ENCODE measurements at places on chromosomes 6 and 20.

- DNase-seq = no peak
Measured at GRCh38 chr6:52213127-52213526, 27.0 kb downstream of the IL17A start.

DNA sequence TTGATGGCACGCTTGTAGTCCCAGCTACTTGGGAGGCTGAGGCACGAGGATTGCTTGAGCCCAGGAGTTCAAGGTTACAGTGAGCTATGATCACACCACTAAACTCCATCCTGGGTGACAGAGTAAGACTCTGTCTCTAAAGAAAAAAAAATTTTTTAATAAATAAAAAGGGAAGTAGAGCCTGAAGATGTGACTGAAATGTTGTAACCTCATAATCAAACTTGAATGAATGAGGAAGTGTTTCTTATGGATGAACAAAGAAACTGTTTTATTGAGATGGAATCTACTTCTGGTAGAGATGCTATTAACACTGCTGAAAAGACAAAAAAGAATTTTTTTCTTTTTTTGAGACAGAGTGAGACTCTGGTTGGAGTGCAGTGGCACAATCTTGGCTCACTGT, 6.7 kb downstream of the MAK start:
- DNase-seq = peak; percentile 56

- no peak for DNase-seq
Measured at GRCh38 chr20:49750611-49751396, 37.1 kb upstream of the B4GALT5 start.

DNA sequence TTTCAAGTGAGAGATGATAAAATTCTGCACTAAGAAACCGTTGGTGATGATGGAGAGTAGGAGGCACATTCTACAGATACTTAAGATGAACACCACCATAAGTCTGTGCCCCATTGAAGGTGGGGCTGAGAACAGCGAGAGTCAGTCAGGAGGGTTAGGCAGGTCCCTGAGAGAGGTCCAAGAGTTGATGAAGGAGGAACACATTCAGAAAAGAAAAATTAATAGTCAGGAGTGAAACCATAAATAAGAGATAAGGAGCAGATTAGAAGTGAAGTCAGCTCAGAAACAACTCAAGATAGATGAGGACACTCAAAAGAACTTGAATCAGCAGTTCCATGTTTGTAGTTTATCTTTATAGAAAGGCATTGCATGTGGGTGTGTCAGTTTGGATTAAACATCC, 727.2 kb upstream of the MARCKS start:
- DNase-seq = no peak

GRCh38 chr6:119179062-119179461, 100.6 kb upstream of the FAM184A start:
- DNase-seq = no peak

GRCh38 chr20:57690525-57690924, 19.3 kb downstream of the PMEPA1 start:
- no peak for DNase-seq

DNA sequence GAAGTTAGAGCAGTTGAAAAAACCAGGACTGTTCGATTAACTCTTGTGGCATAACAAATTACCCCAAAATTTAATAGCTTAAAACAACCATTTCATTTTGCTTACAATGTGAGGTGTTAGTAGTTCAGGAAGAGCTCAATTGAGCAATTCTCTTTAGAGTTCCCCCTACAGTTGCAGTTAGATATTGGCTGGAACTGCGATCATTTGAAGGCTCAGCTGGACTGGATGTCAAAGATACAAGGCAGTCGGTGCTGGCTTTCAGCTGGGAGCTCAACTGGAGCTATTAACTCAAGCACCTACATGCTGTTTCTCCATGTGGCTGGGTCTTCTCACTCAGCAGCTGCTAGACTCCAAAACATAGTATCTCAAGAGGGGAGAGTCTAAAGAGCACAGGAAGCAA, 96.0 kb upstream of the LOC128125822 start:
- DNase-seq = peak; percentile 42

DNA sequence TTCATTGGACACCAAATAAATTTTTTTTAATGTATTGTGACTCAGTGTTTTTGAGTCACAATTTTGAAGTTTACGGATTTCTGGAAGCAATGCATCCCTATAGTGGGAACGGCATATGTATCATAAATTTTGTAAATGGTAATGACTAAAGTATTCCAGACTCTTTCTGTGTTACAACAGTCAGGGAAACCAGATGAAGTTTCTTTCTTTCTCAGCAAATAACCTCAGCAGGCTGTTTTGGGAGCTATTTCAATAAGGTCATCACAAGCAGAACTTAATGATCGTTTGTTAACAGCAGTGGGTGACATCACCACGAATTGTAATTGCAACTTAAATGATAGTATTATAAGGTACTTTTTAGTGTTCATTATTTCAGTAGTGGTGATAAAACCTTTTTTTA, 52.0 kb downstream of the HIVEP1 start:
- DNase-seq = no peak

GRCh38 chr6:20476501-20477043, 57.7 kb upstream of the CDKAL1 start:
- DNase-seq = no peak

DNA sequence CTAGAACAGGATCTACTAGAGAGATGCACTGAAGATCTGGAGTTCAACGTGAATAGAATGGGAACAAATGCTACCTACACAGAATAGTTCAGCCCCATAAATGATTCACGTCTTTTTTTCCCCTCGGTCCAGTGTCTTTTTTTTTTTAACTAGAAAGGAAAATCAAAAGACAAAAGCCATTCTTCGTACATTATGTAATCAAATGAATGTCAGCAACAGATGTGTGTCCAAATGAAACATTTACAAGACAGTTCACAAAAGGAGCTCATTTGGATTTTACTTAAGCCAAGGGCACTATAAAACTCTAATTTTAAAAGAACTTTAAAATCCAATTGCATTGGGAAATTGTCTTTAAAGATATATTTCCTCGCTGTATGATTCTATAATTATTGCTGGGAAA, 42.4 kb downstream of the FAM184A start:
- no peak for DNase-seq

DNA sequence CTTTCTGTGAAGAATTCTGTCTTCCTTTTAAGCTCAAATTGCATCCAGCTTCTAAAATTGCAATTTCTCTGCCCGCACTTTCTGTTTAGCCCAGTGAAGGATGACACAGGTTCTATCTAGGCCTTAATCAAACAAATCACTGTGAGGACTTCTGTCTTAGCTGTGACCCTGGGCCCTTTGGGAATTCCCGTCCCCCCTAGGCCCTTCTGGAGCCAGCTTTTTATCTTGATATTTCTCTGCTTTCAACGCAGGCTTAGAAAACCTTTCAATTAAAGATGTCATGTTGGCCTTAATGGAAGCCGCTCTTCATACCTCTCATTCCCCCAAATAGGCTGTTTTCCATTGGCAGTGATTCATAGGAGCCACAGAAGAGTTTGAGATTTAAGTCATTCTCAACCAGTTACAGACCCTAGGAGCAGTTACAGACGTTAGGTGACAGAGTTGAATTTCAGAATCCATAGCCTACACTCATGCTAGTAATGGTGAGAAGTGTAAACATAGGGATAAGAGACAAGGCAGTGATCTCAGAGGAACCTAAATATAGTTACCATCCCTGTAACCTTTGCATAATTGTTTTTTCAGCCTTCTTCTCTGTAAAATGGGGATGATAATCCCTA, 74.8 kb upstream of the FLRT3 start:
- no peak for DNase-seq

DNA sequence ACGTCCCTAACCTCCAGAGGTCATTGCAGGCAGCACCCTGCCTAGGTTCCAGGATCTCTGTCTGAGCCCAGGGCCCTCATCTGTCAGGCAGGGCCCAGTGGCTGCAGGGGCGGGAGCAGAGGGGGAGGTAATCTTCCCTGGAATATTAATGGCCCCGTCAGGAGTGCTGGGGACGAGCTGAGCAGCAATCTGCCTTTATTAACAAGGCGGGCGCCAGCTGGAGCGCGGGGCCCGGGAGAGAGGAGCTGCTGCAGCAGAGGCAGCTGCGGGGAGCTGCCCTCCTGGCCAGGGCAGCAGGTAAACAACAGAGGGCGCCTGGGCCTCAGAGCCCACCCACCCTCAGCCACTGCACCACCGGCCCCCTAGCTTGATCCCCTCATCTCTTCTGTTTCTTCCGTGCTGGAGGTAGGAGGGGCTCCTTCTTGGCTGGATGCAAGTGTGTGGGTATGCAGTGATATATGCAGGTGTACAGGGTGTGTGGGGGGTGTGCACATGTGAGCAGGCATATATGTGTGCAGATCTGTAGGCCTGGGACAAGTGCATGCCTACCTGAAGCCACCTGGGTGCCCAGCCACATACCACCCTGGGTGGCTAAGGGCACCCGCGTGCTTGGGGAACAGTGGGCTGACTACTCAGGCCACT, 131.8 kb upstream of the MLN start:
- no peak for DNase-seq
